ENCODE measurements at places on chromosomes 3 and 15.

- no peak for DNase-seq
Measured at GRCh38 chr3:108346301-108347227, 50.2 kb downstream of the HHLA2 start.

DNA sequence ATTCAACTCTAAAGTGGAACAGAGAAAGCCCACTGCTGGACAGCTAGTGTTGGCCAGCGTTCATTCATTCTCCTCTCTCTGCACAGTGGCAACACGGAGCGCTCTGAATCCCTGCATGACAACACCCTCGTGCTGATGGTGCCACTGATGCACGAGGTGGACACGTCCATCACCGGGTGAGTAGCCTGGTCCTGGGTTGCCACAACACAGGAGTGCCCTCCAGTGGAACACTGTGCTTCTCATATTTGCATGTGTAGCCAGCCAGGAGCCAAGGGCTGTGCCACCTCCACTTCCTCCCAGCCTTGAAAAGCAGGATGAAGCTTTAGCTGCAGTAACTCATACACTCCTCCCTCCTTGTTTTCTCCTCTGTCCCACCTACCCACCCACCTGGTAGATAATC, 120.0 kb upstream of the CTDSPL start:
- DNase-seq: no peak

DNA sequence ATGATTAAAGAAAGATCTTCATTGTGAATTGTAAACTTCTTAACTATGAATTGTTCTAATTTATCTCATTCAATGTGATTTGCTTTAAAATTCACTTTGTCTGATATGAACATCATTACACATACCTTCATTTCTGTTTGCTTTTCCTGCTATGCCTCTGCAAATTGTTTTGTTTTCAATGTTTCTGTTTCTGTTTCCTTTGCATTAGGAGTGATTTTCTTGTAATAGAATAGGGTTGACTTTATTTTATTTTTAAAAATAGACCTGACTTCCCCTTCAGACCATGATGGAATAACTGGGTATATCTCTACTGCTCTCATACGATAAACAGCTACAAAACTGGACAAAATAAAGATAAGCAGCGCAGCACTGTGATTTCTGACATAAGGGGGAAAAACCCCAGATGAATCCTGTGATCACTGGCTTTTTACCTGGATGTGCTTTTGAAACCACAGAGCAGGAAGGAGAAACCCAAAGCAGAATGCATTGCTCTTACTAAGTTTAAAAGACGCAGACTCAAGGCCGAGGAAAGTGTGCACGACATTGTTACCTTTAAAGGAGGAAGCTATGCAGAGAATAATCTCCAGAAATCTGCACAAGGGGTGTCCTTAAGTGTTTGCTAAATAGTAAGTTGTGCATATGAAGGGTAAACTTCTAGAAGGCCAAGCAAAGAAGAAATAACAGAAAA, 420.2 kb downstream of the TBC1D5 start:
- DNase-seq: no peak

DNA sequence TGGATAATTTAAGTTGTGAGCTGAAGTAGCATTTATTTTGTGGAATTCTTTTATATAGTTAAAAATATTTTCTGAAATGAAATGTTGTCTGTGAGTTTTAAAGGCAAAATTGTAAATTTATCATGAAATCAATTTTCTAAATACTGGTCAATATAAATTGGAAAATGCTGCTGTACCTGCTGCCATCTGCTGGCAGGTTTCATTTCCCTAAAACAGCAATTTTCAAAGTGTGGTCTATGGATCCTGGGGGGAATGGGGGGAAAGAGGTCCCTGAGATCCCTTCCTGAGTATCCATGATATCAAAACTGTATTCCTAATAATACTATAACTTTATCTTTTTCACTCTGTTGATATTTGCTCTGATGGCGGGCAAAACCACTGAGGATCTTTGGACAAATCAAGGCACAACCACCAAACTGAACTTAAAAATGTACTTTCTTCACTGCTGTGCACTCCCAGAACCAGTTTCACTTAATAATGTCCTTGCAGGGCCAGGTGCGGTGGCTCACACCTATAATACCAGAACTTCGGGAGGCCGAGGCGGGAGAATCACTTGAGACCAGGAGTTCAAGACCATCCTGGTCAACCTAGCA, 17.2 kb upstream of the CCR4 start:
- DNase-seq: no peak

DNA sequence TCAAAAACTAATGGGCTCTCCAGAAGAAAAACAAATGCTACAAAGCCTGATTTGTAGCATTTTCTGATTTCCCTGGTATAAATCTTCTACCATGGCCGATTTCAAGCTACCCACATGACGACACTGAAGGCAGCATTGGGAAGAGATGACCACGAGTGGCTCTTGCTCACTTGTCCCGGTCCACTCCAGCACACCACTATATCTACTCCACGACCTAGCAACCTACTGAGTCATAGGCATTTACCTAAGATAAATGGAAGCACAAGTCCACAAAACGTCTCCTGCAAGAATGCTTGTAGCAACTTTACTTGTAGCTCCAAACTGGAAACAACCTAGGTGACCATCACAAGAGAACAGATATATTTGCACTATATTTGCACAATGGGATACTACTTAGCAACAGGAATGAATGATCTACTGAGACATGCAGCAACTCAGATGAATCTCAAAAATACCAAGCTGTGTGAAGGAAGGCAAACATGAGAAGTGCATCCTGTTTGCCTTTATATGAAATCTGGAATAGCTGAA, 60.8 kb upstream of the HES1 start:
- DNase-seq: no peak

GRCh38 chr3:104530934-104531333, 835.8 kb upstream of the ALCAM start:
- no peak for DNase-seq

Data from T follicular helper cell (primary cell).